WERI-Rb-1 (cell line): ENCODE measurements at places on chromosomes 7 and 10.
A peak's percentile ranks its signal among the peaks of the same experiment; 100 is the strongest.

DNA sequence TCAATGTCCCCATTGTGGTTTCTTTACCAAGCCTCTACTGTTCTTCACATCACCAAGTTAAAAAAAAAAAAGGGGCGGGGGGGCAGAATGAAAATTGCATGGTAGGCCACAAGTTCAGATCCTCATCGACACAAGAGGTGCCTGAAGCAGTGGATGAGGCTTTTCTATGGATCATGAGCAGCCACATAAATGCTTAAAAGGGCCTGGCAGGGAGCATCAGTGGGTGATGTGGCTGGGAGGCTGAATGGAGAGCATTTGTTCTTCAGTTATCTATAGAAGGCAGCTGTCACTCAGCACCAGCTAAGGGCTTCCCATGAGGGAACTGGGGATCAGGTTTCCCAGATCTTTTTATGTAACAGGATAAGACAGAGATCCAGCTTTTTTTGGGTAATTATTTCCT is 117.9 kb downstream of the CFTR start:
- no peak for DNase-seq

DNA sequence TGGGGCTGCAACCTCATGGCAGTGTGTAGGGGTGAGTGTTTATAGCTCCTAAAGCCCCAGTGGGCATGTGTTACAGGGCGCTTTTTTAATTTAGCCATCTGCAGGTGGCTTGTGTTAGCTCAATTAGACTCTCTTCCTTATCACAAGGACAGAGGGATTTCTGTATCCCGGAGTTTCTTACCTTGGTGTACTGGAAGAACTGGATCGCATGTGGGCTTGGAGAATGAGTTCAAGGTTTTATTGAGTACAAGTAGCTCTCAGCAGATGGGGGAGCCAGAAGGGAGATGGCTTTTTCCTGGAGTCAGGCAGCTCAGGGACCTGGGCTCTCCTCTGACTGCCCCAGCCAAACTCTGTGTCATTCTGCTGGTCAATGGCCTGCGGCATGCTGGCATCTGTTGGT is 153.5 kb upstream of the C7orf33 start:
- DNase-seq: no peak

DNA sequence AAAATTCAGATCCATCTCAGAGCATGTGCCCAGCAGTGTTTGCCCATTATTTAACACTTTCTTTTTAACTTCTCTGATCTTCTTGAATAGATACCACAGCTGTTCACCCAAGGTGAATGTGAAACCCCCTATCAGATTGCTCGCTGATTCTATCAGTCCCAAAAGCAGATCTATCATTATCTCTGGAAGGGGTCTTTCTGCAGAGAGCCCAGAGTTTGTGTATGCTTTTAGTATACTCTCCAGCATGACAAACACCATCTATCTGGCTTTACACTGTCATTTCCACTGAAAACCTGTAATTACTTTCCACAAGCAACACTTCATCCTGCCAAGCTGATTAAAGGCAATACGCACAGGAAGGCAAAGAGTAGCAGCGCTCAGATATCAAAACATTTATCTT is 168.2 kb downstream of the CACNA2D1 start:
- DNase-seq: no peak

DNA sequence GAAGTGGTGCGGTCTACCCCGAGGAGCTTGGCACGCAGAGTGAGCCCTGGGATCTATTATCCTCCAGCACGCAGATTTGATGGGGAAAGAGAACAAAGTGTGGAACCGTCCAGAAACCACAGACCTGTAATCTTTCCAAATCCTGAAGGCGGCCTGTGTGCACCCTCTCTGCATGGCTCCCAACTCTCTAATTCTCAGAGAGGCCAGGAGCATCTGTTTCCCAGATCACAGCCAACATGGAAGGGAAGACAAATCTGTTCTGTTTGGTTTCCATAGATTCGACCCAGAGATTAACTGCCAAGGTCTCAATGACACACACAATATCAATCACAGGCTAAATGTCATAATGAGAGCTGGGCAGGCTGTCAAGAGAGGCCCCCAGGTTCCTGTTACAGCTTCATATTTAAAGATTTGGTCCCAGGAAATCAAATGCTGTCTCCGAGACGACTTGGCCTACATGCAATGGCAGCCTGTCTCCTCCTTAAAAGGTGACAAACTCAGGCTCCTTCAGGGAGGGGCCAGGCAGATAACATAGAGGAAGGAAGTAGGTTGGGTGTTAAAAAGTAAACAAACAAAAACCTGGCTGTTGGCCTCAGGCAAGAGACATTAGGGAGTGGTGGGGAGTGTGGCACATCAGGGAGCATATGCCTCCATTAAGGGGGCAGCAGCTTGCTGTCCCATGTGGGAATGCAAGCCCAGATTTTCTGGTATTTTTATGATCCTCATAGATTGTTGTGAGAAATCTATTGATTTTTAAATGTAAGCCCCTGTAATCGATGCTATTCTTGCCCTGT is 48.8 kb upstream of the SAMD8 start:
- DNase-seq: peak; percentile 41

DNA sequence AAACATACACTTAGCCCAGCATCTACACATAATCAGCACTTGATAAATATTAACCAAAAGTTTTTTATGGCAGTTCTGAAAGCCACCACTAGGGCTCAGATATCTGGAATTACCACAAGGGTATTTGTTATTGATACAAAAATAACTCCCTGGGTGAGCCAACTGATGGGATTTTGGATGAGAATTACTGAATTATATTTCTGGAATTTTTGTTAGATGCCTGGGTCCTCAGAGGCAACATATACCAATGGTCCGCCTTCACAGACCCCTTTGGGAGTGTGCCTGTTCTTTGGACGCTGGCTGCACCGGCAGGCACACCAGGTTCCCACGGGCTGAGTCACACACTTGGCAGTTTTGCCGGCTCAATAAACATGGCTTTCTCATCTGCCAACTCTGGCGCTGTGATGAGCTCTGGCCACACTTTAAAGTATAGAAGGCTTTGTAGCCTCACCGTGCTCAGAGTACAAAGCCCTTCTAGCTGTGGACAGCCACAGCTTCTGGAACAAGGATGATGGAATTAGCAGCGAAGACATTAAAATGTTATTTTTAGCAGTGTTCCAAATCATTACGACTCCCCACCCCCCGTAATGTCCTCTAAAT is 24.5 kb upstream of the EEPD1 start:
- DNase-seq: no peak

GRCh38 chr10:125264757-125265578 is 104.6 kb upstream of the CTBP2 start:
- no peak for DNase-seq

GRCh38 chr10:11539191-11539868 is 72.1 kb downstream of the USP6NL start:
- DNase-seq: no peak
